Activated CD8-positive, alpha-beta memory T cell treated with anti-CD3 and anti-CD28 coated beads for 4 hours (primary cell): ENCODE measurements at places on chromosomes 11 and 22.

DNA sequence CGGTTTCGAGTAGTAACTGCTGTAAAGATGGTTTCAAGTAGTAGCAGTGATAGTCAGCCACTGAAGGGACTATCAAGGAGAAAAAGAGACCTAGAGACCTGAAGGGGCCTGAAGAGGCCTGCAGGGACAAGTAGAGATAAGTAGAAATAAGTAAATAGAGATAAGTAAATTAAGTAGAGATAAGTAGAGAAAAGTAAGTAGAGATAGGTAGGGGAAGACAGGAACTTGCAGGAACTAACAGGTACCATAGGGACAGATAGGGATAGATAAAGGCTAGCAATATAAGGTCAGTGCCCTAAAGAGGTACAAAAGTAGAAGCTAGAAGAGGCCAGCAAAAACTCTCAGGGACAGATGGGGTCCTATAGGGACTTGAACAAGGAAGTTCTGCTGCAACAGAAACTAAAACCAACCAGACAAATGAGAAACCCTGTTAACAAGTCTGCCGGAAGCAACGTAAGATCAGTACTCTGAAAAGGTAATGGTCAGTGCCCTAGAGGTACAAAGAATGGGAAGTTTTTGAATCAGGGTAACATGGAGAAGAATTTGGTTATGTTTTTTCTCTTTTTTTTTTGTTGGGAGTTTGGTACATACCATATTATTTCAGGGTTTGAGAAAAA is 9.6 kb upstream of the SC5D start:
- no peak for DNase-seq

DNA sequence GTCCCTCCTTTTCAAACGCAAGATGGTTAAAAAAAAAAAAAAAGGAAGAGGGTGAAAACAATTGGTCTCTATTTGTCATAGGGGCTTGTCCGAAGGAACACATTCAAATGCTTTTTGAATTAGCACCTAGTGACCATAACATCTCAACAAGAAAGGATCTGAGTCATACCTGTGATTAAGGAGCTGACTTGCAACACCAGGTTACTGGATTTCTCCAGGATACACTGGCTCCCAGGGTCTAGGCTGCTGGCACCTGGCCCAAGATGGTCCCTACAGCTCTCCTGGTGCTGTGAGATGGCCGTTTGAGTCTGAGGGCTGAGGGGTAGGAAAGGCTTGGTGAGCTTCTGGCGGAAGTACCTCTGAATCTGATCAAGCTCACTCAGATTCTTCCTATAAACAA is 28.4 kb upstream of the UCP3 start:
- DNase-seq, result no peak

GRCh38 chr11:102552447-102553194 is 22.1 kb upstream of the MMP7 start:
- DNase-seq, result no peak

DNA sequence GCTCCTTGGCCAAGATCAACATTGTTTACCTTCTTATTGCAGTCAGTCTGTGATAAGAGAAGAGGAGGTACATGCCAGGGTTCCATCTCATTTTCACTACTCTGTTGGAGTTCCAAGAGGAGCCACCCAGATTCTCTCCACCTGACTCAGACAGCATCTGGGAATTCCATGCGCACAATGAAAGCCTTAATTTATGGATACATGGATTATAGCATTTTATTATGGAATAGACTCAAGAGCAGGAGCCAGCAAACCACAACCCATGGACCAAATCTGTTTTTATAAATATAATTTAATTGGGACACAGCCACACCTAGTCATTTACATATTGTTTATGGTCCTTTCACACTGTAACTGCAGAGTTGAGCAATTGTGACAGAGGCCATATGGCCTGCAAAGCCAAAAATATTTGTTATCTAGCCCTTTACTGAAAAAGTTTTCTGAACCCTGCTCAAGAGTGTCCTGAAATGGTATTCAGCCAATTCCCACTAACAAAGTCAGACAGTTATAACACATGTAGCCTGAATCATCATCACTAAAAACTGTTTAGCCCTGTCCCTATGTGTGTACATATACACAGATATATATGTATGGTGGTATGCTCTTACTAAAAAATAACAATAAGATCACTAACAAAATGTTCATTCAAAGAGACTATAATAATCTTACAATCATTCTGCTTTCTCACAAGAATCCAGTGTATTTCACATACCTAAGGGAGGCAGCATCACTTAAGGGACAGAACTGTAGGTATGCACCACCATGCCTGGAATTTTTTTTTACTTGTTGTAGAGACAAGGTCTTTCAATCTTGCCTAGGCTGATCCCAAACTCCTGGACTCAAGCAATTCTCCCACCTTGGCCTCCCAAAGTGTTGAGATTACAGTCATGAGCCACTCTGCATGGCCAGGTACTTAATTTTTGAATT is 104.5 kb upstream of the TEAD1 start:
- no peak for DNase-seq

DNA sequence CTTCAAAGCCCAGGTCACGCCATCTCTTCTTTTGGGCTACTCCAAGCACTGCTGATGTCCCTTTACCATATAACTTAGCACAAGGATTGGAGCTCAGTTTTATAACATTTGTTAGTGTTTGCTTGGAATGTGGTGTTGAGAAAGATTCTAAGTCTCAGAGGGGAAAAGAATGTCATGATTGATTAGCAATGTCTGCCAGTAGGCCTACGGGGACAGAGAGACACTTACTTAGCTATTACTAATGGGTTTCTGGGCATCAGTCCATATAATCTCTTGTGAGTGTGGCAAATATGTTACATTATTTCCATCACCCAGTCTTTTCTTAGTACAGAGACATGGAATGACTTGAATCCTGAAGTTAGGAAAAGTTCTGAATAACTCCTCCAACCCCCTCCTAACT is 75.4 kb upstream of the FSHB start:
- no peak for DNase-seq

- no peak for DNase-seq
Measured at GRCh38 chr11:8384199-8384821, 120.6 kb upstream of the LMO1 start.

- no peak for DNase-seq
Measured at GRCh38 chr11:112294688-112295340, 34.2 kb upstream of the PLET1 start.

DNA sequence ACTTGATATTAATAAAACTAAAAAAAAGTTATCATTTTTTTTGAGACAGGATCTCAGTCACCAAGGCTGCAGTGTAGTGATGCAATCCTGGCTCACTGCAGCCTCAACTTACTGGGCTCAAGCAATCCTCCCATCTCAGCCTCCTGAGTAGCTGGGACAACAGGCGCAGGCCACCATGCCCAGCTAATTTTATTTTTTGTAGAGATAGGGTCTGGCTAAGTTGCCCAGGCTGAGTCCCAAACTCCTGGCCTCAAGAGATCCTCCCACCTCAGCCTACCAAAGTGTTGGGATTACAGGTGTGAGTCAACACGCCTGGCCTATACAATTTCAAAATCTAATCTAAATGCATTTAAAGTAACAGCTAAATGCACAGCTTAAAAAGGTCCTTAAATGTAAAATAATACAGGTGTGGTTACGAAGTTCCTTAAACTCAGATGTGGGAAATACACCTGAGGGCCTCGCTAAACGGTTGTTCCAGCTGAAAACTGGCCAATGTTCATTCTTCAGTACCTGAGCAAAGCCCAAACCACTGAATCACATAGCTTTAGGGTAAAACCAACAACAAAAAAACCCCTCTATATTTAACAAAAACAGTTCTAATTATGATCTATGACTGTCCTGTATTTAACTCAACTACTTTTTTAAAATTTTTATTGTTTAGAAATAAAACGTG is 11.8 kb downstream of the NAP1L4 start:
- DNase-seq, result no peak

GRCh38 chr11:67418476-67419281 is 3.2 kb downstream of the CARNS1 start:
- DNase-seq, result no peak

DNA sequence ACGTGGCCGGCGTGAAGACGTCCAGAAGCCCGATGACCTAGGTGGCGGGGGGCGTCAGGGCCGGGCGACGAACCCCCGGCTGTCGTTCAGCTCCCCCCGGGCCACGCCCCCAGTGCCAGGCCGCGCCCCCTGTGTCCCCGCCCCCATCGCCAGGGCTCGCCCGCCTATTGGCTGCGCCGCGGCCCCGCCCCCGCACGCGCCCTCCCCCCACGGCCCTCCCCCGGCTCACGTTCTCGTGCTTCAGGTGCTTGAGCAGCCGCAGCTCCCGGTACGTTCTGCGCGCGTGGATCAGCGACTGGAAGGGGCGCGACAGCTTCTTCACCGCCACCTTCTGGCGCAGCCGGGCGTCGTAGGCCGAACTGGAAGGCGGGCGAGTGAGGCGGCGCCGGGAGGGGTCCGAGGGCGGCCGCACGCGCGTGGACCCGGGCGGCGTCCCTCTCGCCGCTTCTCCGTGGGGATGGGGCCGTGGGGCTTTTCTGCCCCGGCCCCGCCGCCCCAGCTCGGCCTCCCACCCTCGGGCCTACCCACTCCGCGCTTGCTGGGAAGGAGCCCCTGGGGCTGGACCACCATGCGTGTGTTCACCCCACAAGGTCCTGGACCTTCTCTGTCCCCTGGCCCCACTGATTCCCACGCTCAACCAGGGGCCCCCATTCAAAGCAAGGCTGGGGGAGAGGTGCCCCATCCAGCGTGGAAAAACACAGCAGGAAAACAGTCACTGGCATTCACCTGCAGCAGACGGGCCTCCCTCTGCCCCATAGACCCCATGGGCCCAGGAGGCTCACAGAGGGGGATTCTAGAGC is 2.4 kb downstream of the MAPK11 start:
- DNase-seq, result no peak

- no peak for DNase-seq
Measured at GRCh38 chr11:75639762-75640181, 29.1 kb downstream of the MAP6 start.

DNA sequence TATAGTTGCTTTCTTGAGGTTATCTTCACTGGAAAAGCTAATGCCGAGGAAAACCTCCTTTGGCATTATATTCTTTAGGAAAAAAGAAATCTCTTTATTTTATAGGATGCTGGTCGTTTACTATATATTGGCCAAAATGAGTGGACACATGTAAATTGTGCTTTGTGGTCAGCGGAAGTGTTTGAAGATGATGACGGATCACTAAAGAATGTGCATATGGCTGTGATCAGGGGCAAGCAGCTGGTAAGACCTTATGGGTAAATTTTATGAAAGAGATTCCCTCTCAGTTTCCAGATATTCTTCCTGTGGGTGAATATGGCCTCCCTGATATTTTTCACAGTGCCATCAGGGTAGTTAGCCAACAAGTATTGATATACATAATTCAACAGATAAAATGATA is 29.4 kb upstream of the TTC36 start:
- DNase-seq, result no peak

- DNase-seq, result no peak
Measured at GRCh38 chr22:24006207-24006913, 1.1 kb upstream of the GSTT4 start.

DNA sequence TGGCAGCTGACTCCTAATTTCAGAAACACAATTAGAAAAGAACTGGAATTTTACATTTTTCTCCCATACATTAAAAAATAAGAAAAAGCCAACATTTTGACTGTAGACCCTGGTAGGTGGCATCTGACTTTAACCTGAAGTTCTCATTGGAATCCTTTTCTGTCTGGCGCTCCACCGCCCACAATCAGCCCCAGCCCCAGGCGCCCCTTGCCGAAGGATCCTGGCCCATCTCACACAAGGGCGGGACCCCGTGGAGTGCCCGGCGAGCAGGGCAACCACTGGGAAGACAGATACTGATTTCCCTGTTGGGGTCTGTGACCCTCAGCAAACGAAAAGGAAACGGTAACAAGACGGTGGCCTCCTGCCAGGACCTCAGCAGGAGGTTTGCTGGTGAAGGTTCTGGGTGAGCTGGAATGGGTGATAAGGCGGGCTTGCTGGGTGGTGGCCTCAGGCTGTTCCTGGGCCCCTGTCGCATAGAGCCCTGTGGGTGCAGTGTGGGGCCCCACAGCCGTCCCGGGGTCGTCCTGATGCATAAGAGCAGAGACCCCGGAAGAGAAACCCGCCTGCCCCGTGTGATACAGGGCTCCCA is 15.7 kb downstream of the TSPO start:
- no peak for DNase-seq

- no peak for DNase-seq
Measured at GRCh38 chr11:11789735-11790369, 51.9 kb upstream of the USP47 start.

DNA sequence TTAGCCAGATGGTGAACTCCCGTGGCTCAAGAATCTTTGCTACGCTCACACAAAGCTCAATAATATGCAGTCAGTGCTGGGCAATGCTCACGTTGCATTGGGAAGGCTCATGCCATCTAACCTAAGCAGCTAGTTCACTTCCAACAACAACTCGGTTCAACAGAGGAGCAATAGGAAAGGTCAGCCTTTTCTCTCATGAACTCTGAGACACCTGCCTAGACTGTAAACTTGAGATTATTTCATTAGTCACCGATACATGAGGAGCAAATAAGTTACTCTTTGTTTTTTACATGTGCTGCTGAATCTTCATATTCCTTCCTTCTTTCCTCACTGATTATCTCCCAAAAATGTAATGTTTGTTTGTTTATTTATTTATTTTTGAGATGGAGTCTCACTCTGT is 9.0 kb downstream of the SLC5A4 start:
- no peak for DNase-seq

DNA sequence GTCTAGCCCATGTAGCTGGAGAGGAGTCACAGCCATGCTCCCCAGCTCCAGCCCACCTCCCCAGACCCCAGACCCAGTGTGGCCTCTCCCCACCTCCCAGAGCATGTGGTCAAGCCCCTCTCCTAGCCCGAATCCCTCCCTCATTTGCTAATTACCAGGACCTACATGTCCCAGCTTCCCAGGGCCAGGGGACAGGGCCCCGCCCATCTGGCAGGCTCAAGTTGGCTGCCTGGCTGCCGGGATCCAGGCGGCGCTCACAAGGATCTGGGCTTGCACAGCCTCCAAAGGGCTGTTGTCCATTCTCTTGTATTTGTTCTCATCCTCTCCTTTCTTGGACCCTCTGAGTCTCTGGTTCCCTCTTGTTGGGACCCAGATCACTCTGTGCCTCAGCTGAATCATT is 4.6 kb upstream of the MIF start:
- DNase-seq, result no peak

GRCh38 chr11:124339396-124340141 is 19.6 kb upstream of the OR8D2 start:
- no peak for DNase-seq
